CD4-positive, alpha-beta T cell (primary cell): ENCODE measurements at places on chromosomes 7 and 10. TPM values are rescaled to one million over a fixed set of nuclear protein-coding genes. Genes with fewer than 3 reads are reported as not detected.

DNA sequence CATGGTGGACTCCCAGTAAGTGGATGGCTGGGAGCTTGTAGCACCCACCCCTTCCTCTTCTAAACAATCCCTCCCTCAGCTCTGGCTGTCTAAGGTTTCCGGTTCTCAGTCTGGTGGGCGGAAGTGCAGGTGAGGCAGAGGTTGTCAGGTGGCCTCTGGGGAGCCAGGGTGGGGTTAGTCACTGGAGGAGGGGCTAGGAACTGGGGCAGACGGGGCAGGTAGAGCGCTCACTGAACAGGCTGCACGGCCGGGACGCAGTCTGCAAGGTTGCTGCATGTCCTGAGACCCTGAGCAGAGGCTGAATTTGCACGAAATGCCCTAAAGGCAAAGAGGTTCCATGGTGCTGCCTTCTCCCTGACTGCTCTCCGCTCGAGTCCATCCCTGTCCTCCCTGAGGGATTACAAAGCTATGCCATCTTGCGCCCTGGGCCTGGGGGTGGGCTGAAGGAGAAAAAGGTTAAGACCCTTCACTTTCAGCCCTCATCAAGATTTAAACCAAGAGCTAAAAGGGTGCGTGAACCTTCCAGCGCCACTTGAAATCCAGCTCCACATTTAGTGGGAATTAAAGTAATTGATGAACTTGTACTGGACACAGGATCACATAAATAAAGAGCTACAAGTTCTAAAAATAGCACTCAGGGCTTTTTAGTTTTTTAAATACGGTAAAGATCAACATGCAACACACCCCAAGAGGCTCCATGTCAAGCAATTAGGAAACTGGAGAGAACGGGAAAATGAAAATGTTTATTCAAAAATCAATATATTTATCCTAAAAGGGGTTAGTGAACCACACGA lies 62.3 kb upstream of the CTBP2 start:
- H3K27me3 ChIP-seq, result no peaks in the 10 kb centered on the region
- no peak for DNase-seq
- no peak overlapping the region for H3K27ac ChIP-seq
- H3K4me1 ChIP-seq, result no peaks in the 10 kb centered on the region
- H3K36me3 ChIP-seq, result no peaks in the 10 kb centered on the region
- H3K4me3 ChIP-seq, result no peak overlapping the region

GRCh38 chr7:17599733-17600339 lies 301.4 kb downstream of the AHR start:
- DNase-seq, result no peak
- no peak overlapping the region for H3K4me3 ChIP-seq
- H3K36me3 ChIP-seq, result no peaks in the 10 kb centered on the region

GRCh38 chr10:11387551-11388222 lies 223.8 kb downstream of the USP6NL start:
- no peaks in the 10 kb centered on the region for H3K27me3 ChIP-seq
- no peaks in the 10 kb centered on the region for H3K4me1 ChIP-seq
- H3K4me3 ChIP-seq, result no peak overlapping the region
- H3K27ac ChIP-seq, result no peak overlapping the region
- DNase-seq, result no peak
- H3K36me3 ChIP-seq, result no peaks in the 10 kb centered on the region

DNA sequence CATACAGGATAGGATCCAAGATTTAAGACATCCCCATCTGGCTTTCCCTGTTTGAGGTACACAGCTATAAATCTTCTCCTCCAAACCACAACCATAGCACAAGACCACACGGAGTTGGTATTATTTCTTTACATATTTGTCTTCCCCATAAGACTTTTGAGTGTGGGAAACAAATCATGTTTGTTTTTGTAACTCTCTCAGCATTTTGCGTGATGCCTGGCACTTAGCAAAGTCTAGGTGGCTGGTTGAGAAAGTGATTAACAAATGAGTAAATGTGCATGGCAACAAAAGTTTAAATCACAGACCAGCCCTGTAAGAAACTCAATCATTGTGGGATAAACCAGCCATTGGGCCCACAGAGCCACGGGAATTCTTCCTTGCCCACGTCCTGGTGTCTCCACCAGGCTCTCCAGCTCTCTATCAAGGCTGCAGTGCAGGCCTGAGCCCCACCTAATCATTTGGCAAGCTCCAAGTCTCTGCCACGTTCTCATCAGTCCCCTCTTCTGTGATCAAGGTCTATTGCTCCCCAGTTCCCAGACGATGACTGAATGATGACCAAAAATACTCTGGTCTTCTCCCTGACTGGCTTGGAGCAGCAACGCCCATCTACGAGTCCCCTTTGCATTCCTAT lies 317.8 kb downstream of the TNS3 start:
- no peak overlapping the region for H3K4me3 ChIP-seq
- no peaks in the 10 kb centered on the region for H3K36me3 ChIP-seq
- no peaks in the 10 kb centered on the region for H3K4me1 ChIP-seq

DNA sequence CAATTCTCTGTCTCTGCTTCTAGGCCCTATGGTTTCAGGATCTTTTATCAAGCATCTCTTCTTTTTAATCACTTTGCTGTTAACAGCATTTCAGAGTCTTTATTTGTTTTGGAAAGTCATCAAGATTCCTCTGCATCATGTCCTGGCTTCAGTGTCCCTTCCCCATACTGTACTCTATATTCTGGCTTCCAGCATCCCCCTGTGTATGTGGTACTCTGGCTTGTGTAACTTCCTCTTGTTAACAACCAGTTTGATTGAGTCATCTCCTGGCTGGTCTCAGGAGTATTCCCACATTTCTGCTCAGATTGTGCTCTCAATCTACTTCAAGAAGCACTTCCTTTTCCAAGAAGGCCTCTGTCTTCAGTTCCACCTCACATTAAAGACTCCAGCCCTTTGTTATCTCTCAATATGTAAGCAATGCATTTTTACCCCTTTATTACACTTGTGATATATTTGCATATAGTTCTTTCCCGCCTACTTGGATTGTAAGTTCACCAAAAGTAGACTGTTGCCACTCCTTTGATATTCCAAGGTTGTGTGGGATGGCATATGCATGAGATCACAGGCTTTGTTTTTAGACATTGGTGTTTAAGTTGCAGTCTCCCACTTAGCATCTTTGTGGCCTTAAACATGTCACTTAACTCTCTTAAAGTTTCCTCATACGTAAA lies 15.1 kb upstream of the ATE1 start:
- no peak for DNase-seq
- H3K4me3 ChIP-seq, result no peak overlapping the region
- no peaks in the 10 kb centered on the region for H3K36me3 ChIP-seq
- H3K4me1 ChIP-seq, result no peaks in the 10 kb centered on the region
- H3K27me3 ChIP-seq, result no peaks in the 10 kb centered on the region

- no peak overlapping the region for H3K4me3 ChIP-seq
- H3K4me1 ChIP-seq, result no peaks in the 10 kb centered on the region
- H3K27ac ChIP-seq, result no peak overlapping the region
- no peak for DNase-seq
- peaks cover 67% of the 10 kb centered on the region for H3K36me3 ChIP-seq
- H3K27me3 ChIP-seq, result no peaks in the 10 kb centered on the region
Observed at GRCh38 chr7:106895246-106895864, 30.3 kb downstream of the PIK3CG start.

DNA sequence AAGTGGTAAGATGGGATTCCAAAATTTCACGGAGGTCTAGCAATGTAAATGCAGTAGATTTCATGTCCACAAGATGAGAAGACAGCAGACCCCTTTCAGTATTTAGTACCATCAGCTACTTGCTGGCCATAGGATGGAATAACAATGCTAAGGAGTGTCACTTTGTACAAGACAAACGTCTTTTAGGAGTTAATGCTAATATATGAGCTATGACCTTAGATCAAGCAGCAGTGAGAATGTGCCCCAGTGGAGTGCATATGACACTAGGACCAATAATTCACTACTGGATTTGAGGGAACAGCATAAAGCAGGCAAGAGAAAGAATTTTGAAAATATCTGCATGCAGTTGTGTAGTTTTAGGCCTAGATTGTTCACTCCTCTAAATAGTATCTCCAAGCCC lies 182.8 kb upstream of the ZNF804B start:
- H3K36me3 ChIP-seq, result no peaks in the 10 kb centered on the region
- H3K27me3 ChIP-seq, result no peaks in the 10 kb centered on the region
- H3K4me1 ChIP-seq, result no peaks in the 10 kb centered on the region
- DNase-seq, result no peak

DNA sequence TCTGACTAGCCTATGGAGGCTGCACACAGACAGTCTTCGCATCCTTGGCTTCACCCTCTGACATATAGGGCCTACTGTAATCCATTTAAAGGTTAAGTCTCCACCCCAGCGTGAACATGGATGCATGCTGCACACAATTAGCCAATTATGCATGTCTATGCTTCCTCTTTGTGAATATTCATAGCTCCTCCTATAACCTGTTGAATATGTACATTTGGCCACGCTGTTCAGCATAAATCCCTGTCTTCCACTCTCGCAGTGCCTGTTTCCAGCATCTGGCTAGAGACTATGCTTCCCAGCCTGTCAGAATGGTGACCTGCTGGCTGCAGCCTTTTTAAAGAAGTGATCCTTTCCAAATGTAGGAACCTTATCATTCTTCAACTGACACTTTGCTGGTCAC lies 106.7 kb downstream of the PRKAG2 start:
- no peak for DNase-seq
- no peak overlapping the region for H3K4me3 ChIP-seq
- no peaks in the 10 kb centered on the region for H3K27me3 ChIP-seq

DNA sequence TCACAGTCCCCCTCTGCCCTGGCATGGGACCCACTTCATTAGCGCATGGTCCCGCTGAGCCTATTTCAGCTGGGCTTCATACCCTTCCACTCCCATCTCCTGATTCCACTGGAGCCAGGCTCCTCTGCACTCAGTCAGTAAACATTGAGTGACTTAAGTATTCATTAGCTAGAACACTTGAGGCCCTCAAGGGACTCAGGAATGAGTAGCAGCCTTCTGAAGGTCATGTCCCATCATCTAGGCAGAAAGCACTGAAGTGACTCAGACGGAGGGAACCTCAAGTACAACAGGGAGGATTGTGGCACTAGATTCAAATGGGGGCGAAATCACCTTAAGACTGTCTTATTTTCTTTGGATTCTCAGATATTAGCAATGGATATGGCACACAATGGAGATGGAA lies 186.6 kb upstream of the INHBA start:
- H3K4me1 ChIP-seq, result no peaks in the 10 kb centered on the region
- H3K36me3 ChIP-seq, result no peaks in the 10 kb centered on the region
- H3K4me3 ChIP-seq, result no peak overlapping the region
- H3K27ac ChIP-seq, result no peak overlapping the region

- H3K4me3 ChIP-seq, result no peak overlapping the region
- H3K27ac ChIP-seq, result no peak overlapping the region
- H3K27me3 ChIP-seq, result peaks cover 15% of the 10 kb centered on the region
- no peaks in the 10 kb centered on the region for H3K36me3 ChIP-seq
Observed at GRCh38 chr10:1708746-1709145, 28.6 kb downstream of the ADARB2 start.

- DNase-seq, result no peak
- no peaks in the 10 kb centered on the region for H3K36me3 ChIP-seq
- no peaks in the 10 kb centered on the region for H3K4me1 ChIP-seq
- H3K4me3 ChIP-seq, result no peak overlapping the region
- no peak overlapping the region for H3K27ac ChIP-seq
Observed at GRCh38 chr7:112143136-112143535, 63.1 kb downstream of the DOCK4 start.

DNA sequence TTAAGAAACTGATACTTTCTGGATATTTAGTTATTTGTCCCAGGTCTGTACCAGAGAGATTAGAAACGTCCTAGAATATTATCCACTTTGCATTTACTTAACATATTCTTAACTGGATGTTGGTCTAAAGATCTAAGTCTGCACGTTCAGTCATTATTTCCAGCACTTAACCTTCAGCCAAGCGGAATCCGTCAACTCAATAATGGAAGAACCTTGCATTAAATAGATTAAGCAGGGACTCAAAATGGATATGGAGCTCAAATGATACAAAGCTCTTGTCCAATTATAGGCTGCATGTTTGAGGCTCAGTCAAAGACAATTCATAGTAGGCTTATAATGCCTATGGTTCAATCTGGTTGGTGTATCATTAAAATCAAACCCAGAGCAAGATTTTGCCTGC lies 162.9 kb downstream of the SEMA3D start:
- H3K36me3 ChIP-seq, result no peaks in the 10 kb centered on the region
- H3K4me1 ChIP-seq, result no peaks in the 10 kb centered on the region
- H3K27ac ChIP-seq, result no peak overlapping the region
- H3K4me3 ChIP-seq, result no peak overlapping the region

- peaks cover 12% of the 10 kb centered on the region for H3K36me3 ChIP-seq
- no peak for DNase-seq
- H3K4me1 ChIP-seq, result no peaks in the 10 kb centered on the region
Observed at GRCh38 chr7:133284092-133284491, 31.2 kb downstream of the EXOC4 start.

GRCh38 chr10:66151346-66151745 lies 774.5 kb upstream of the LRRTM3 start:
- no peak overlapping the region for H3K27ac ChIP-seq
- no peaks in the 10 kb centered on the region for H3K36me3 ChIP-seq
- no peak for DNase-seq
- H3K4me1 ChIP-seq, result no peaks in the 10 kb centered on the region
- no peaks in the 10 kb centered on the region for H3K27me3 ChIP-seq
- no peak overlapping the region for H3K4me3 ChIP-seq

GRCh38 chr7:18895456-18895855 lies 222.0 kb downstream of the TWIST1 start:
- H3K36me3 ChIP-seq, result no peaks in the 10 kb centered on the region
- H3K27me3 ChIP-seq, result no peaks in the 10 kb centered on the region
- no peaks in the 10 kb centered on the region for H3K4me1 ChIP-seq
- DNase-seq, result no peak
- H3K4me3 ChIP-seq, result no peak overlapping the region
- no peak overlapping the region for H3K27ac ChIP-seq

GRCh38 chr10:118272149-118272721 lies 69.9 kb downstream of the FAM204A start:
- no peak overlapping the region for H3K4me3 ChIP-seq
- H3K27ac ChIP-seq, result no peak overlapping the region
- no peaks in the 10 kb centered on the region for H3K27me3 ChIP-seq
- DNase-seq, result no peak
- no peaks in the 10 kb centered on the region for H3K36me3 ChIP-seq

GRCh38 chr7:135853499-135853898 lies 104.9 kb upstream of the FAM180A start:
- no peaks in the 10 kb centered on the region for H3K36me3 ChIP-seq
- no peak overlapping the region for H3K4me3 ChIP-seq
- H3K27me3 ChIP-seq, result peaks cover 4% of the 10 kb centered on the region

GRCh38 chr7:117619681-117620080 lies 139.9 kb downstream of the CFTR start:
- H3K27me3 ChIP-seq, result no peaks in the 10 kb centered on the region
- no peak overlapping the region for H3K27ac ChIP-seq
- no peak for DNase-seq
- no peak overlapping the region for H3K4me3 ChIP-seq

Gene ITIH5
- total RNA-seq, result not detected

Gene TMEM236
- total RNA-seq, result 0.05 TPM

Gene PODXL
- 0.16 TPM for total RNA-seq

Gene GNAT3
- not detected for total RNA-seq

Gene GPR158
- total RNA-seq, result not detected

Gene NXPH1
- total RNA-seq, result not detected

Gene LRRN3
- total RNA-seq, result 3.8 TPM

Gene HOXA5
- total RNA-seq, result not detected

Gene MOGAT3
- total RNA-seq, result not detected

Gene ZWINT
- total RNA-seq, result 1.6 TPM
